Activated naive CD4-positive, alpha-beta T cell (primary cell): ENCODE measurements at places on chromosomes 1 and 21.

- DNase-seq = no peak
Observed at GRCh38 chr1:207155028-207155427, 51.0 kb downstream of the C4BPA start.

DNA sequence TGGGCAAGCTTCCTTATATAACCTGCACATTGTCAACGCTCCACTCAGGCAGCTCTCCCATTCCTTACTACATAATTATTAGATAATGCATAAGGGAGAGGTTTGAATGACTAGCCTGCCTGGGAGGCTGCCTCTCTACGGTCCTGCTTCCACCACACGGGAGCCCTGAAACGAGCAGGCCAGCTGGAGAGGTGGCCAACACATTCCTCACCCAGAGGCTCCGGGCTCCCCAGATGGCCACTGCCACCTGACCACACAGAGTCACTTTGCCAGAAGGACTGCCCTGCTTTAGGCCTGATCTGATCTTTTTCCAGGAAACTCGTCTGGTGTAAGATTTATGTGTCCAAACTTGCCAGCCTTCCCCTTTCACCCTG is 27.9 kb downstream of the HIVEP3 start:
- no peak for DNase-seq

DNA sequence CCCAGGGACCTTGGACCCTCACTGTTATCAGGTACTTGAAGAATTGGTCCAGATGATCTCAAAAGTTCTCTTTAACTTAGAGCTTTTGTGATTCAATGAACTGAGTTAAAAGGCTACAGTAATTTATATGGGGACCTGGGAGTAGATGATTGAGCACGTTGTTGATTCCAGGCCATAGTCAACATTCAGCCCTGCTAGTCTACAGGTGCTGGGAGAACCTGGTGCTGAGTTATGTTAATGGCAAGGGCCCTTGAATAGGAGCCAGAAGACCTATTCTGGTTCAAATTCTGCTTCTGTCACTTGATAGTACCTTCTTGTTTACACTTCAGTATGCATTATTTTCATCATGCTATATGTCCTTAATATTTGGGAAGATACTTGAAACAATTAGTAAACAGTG is 11.2 kb downstream of the DYRK3 start:
- no peak for DNase-seq

DNA sequence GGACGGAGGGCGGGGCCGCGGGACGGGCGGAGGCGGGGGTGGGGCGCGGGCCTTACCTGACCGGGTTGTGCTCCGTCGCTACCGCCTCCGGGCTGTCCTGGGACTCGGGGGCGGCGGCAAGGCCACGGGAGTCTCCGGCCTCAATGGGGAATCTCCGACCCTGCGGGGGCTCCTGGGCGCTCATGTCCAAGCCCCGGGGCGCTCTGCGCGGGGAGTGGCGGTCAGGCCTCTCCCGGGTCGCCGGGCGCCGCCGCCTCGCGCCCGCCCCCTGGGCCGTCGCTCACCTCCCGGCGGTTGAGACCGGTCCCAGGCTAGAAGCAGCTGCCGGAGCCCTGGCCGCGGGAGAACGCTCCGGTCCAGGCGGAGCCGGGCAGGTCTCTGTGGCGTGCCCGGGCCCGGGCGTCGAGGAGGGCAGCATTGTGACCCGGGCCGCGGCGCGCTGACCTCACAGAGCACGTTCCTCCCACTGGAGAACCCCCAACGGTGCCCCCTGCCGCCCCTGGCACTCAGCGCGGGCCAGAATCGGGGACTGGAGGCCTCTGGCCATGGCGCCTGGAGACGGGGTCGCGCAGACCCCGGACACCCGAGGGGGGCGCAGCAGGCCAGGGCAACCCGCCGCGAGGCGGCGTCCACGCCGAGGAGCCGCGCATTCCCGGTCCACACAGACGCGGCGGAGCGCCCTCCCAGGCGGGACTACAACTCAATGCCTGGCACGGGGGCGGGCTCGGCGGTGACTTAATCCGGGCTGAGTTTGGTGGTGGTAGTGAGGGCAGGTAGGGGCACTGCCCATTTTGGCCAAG is 411 bp downstream of the FAM229A start:
- no peak for DNase-seq

DNA sequence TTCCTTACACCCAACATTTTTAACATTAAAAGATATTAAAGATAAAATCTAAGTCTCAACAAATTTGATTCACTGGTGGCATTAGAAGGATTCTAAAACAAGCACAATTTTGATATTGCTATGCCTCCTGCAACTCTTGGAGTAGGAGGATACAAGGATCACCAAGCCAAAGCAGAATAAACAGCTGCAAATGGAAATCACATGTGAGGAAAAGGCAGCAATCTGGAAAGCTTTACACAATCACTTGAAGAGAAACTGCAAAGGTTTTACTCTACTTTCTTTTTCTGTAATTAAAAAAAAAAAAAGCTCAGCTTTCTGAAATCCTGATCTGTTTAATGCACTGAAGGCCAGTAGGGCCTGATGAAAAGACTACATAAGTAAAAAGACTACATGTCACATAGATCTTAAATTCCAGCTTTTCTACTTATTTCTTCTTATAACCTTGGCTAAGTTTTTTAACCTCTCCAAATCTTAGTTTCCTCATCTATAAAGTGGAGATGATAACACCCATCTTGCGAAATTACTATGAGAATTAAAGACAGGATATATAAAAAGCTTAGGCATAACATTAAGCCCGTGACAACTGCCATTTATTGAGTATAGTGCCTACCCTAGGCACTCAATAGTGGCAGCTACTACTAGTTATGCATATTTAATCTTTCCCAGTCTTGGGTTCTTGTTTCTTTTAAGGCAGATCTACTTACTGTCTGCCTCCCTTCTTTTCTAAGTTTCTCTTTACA is 73.5 kb downstream of the EPS15 start:
- DNase-seq = no peak

DNA sequence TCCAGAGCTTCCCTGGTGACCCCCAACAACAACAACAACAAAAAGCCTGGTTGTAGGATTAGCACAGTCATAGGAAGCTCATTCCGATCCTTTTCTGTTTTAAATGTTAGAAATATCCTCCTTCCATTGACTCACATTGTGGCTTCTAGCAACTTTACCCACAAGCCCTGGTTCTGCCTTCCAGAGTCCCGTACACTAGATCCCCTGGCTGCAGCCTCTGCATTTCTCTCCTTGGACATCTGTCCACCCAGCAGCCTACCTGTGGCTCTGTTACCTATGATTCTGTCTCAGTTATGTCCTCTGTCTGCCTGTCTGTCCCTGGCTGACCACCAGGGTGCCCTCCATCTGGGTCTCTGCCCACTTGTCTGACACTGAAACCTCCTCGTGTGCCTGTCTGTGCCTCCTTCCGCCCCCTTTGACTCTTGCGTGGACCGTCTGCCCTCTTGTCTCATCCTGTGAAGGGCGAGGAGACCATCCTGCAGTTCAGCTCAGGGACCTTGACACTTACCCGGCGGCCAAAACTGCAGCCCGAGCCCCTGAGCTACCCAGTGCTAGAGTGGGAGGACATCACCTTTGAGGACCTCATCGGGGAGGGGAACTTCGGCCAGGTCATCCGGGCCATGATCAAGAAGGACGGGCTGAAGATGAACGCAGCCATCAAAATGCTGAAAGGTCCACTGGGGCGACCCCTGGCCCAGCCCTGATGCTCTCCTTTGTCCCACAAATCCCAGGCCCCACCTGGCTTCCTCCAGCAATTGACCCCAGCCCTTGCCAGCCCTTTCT is 16.1 kb downstream of the TIE1 start:
- DNase-seq = no peak

DNA sequence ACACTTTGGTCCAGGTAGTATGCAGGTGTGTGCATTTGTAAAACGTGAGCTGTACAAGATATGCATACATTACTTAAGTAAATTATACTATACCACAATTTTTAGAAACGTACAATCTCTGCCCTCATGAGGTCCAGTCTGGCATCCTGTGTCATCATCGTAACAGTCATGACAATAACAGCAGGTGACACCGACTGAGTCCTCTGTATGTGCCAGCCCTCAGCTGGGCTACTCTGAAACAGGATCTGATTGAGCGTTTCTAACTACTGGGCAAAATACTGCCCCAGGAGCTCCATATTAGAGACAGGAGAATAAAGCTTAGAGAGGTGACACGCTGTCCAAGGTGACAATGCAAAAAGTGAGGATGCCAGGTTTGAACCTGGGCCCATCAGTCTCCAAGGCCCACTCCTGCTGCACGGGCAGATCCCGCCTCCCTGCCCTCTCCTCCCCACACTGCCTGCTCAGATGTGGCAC is 47.2 kb upstream of the ECE1 start:
- no peak for DNase-seq

- DNase-seq = no peak
Observed at GRCh38 chr1:71733121-71733520, 549.2 kb downstream of the NEGR1 start.

- no peak for DNase-seq
Observed at GRCh38 chr1:243291292-243291691, 35.5 kb downstream of the SDCCAG8 start.

- DNase-seq = peak; percentile 17
Observed at GRCh38 chr1:154669464-154670282, 61.7 kb upstream of the ADAR start.

GRCh38 chr1:150477320-150477719 is 9.9 kb upstream of the TARS2 start:
- no peak for DNase-seq

DNA sequence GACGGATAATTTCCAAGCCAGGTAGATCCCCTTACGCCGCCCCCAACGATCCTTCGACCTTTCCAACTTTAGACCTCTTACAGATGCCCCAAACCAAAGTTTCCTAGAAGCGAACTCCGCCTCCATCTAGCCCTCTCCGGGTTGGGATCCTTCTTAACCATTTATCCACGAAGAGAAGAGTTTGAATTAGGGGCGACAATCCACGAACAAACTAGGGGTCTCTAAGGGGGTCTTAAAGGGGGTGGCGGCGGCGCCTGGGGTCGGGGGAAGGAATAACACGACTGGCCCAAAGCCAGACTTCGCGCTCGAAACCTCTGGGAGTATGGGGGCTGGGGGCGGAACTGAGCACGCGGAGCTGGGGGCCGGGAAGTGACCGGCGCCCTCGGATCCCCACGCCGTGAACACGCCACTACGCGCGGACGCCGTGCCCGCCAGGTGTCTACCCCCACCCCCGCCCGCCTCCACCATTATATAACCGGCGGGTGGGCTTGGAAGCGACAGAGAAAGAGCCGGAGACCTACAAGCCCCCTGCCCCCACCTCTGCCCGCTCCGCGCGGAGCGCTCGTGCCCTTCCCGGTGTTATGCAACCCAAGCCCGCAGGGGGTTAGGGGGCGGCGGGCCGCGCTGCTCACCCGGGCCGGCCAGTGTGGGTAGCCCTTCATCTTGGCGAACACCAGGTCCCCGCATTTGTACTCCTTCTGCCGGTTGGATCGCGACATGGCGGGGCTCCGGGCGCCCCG is 594 bp downstream of the HDGF start:
- DNase-seq = no peak

GRCh38 chr21:43585514-43585913 is 73.8 kb downstream of the HSF2BP start:
- no peak for DNase-seq

DNA sequence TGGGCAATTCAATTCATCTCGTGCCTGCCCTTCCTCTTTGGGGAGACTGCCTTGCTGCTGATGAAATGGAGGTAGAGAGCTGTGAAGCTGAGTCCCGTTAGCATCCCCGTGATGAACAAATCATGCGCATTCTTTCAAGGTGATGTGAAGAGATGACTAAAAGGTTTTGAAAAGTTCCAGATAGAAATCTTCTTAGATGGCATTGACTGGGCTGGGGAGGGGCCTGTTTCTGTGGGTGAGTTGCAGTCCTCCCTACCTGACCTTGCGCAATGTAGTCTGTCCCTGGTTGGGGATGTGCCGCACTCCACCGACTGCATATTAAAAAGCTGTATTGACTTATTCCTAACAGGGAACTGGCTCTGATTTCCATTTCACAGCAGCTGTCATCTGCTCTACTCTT is 49.6 kb downstream of the ST6GALNAC3 start:
- DNase-seq = no peak

GRCh38 chr1:113103048-113103447 is 30.1 kb downstream of the LRIG2 start:
- no peak for DNase-seq
